ENCODE measurements at places on chromosomes 16 and 17.

- no peak for DNase-seq
These were observed 11.3 kb upstream of the RNF157 start for GRCh38 chr17:76251478-76252039.

DNA sequence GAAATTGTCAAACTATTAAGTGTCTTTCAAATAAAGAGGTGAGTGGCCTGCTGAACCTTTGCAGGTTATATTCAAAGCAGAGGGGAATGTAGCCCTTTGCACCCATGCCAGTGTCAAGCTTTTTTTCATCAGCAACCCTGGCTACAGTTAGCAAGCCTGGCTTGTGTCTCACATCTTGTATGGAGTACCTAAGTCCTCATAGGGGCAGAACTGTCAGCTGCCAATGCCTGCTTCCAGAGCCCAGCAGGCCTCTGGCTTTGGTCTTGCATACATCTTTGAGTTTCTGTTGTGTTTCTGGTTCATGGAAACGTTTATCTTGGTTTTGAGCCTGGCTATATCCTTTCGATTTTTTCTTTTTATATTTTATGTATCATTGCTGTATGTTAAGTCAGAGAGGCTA is 26.8 kb downstream of the REXO5 start:
- DNase-seq = no peak

- DNase-seq = no peak
These were observed 24.9 kb downstream of the MXRA7 start for GRCh38 chr17:76685846-76686245.

DNA sequence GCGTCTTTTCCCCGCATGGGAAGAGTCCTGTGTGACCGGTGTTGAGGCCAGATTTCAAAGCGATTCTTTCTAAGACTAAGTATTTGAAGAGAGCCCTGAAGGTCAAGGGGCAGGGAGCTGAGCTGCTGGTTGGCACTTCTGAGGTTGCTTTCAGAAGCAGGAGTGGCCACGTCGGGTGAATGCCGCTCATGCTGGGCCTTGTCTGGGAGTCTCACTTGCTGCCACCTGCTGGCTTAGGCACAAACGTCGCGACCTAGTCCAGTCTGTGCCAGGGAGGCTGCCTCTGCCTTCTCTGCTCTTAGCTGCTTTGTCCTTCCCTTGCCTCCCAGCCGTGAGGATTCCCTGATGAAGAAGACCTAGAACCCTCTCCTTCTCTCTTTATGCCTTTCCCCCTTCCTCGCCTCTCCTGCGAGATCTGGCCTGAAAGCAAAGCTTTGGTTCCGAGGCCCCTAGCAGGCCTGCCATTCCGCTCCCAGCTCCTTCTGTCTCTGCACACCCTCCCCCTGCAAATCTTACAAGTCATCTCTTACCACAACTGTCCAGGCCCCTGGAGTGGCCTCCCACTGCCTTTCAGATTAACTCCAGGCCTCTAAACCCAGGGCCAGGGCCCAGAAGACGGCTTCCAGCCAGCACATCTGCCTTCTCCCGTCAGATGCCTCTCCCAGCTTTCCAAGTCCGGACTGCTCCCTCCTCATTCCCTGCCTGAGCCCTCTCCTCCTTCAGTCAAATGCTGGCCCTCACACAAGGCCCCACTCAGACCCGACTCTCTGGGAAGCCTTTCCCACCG is 11.4 kb downstream of the CTNS start:
- DNase-seq = no peak

GRCh38 chr16:70253291-70254106 is 1.8 kb upstream of the EXOSC6 start:
- no peak for DNase-seq

GRCh38 chr17:66149562-66149961 is 42.4 kb downstream of the CEP112 start:
- DNase-seq = no peak

GRCh38 chr16:58732545-58733247 is 1.4 kb downstream of the GOT2 start:
- DNase-seq = peak; percentile 60

DNA sequence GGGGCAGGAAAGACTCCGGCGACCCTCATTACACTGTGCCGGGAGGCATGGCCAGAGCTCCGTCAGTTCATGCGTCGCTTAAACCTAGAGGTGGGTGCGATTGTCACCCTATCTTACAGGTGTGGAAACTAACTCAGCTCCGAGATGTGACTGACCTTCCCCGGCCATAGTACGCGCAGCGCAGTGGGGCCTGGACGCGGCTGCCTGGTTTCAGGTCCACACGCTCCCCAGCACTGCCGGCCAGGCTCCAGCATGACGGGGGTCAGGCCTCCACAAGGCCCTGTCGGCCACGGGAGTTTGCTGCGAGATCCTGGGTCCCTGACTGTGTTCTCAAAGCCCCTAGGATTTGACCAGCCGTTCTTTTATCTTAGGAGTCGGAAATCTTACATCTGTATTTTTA is 34.4 kb downstream of the JPH3 start:
- DNase-seq = no peak

GRCh38 chr16:974001-974601 is 3.3 kb upstream of the LMF1 start:
- no peak for DNase-seq

DNA sequence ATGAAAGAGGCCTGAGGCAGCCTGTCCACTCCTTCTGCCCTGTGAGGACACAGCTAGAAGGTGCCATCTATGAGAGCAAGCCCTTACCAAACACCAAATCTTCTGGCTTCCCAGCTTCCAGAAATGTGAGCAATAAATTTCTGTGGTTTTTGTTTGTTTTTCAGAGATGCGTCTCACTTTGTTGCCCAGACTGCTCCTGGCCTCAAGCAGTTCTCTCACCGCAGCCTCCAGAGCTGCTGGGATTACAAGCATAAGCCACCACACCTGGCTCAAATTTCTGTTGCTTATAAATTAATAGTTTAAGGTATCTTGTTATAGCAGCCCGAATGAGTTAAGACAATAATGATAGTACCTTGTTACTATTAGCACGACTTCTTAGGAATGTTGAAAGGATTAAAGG is 12.5 kb upstream of the SLC16A11 start:
- no peak for DNase-seq

GRCh38 chr17:59561042-59561441 is 4.4 kb upstream of the DHX40 start:
- DNase-seq = no peak

GRCh38 chr16:47626246-47626645 is 165.1 kb downstream of the PHKB start:
- no peak for DNase-seq

DNA sequence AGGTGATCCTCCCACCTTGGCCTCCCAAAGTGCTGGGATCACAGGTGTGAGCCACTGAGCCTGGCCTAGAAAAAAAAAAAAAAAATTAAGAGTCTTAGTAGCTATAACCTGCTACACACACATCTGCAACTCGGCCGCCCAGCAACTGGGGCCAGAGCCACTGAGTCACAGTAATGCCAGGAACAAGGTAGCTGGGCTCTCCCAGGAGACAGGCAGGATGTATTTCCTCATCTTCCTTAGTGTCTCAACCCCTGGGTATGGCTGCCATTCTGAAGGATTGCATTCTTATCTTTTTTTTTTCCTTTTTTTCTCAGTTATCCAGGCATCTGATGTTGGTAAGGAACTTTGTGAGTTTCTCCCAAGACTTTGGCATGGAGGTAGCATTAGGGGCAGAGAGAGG is 7.1 kb upstream of the PSMD3 start:
- DNase-seq = no peak

DNA sequence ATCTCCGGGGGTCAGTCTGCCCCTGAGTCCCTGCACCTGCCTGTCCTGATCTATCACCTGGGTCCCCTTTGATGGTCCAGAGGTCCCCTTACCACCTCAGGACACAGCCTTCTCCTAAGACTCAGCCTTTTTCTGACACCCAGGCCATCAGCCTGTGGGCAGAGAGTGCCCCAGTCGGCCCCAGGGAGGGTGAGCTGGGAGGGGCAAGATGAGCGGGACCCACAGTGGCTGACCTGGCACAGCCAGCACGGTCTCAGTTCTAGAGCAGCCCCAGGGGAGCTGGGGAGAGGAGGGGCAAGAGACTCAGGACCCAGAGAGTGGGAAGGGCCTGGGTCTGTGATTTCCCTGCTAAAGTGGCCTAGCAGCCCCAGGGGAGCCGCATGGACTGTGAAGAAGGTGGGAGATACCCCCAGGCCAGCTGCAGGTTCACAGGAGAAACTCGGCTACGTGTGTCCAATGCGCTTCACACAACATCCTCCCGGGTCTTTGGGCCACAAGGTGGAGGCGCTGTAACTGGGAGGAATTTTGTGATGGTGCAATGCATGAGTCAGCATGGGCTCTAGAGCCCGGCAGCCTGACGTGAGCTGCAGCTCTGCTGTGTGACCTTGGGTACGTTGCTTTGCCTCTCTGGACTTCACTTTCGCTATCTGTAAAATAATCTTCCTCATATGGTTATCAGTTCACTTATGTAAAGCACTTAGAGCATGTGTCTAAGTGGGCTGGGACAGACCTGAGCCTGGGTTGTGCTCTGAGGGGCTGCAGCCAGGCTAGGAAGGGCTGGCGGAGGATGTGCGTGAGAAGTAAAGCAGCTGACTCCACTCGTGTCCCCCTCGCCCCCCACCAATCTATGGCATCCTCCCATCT is 67.2 kb upstream of the LHX1 start:
- no peak for DNase-seq

- DNase-seq = no peak
These were observed 22.2 kb upstream of the RIPOR1 start for GRCh38 chr16:67506468-67506867.

Measured in skeletal muscle cell (primary cell).